Stimulated activated CD4-positive, alpha-beta T cell treated with anti-CD3 and anti-CD28 coated beads, TNF-alpha, amount 100 ng/mL, for 4 hours (primary cell): ENCODE measurements at places on chromosomes 1 and 21.

DNA sequence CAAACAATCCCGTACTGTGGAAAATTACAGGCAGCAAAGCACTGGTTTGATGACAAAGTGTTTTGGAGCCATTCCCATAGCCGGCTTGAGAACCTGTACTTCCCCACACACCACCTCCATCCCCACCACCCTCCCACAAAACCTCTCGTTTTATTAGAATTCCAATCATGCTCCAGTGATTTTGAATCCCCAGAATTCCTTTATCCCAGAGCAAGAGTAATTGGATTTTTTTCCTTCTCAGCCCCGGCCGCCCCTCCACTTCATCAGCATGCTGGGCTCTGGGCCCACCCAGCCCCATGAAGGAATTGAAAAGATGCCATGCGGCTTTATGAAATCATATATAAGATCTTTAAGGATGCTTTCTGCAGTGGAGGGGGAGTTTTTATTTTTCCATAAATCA is 136.6 kb downstream of the OMA1 start:
- DNase-seq, result no peak

DNA sequence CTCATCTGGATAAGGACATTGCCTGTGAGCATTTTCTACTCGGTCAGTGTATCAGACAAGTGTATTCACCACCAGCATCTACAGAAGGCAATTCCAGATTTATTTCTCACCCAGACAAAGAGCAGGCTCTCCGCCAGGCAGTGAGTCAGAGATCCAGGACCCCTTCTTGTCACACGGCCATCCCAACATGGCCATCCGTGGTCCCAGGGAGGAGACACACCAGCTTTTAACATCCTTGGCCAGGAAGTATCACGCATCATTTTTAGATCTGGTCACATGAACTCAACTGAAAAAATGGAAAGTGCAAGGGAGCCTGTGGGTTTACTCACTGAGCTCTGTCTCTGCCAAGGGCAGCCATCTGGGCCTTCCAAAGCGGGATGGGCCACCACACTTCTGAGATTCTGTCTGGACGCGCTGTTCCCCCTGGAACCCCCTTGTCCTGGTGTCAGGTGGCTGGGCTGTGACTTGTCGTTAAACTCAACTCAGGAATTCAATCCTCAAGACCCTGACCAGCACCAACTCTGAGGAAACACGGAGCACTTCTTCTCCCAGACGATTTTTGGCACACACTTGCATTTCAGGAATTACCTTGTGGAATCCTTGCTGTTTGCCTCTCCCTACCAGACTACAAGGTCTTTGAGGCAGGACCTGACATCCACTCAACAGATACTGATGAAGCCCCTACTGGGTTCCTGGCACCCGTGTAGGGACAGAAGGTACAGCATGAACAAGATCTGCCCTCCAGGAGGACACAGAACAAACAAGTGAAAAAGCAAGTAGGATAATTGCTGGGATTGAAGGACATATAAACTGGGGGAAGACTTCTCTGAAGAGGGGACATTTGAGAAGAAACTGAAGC is 21.6 kb upstream of the CCSAP start:
- no peak for DNase-seq

DNA sequence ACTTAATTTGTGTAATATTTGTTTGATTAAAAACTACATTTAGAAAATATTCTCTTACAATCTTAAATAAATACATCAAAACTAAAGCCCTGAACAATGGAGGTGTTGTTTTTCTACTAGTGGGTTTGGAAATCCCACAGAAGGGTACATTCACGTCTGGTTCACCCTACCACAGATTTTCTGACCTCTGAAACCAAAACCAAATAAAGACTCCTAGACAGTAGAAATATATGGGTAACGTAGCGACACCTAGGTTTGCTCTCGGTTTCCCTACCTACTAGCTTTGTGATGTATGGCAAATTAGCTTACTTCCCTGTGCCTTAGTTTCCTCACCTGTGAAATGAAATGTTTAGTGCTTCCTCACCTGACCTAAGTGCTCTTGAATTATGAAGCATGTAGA is 312.6 kb downstream of the DPYD start:
- DNase-seq, result no peak

GRCh38 chr21:32001390-32001789 is 128.6 kb downstream of the HUNK start:
- DNase-seq, result no peak

DNA sequence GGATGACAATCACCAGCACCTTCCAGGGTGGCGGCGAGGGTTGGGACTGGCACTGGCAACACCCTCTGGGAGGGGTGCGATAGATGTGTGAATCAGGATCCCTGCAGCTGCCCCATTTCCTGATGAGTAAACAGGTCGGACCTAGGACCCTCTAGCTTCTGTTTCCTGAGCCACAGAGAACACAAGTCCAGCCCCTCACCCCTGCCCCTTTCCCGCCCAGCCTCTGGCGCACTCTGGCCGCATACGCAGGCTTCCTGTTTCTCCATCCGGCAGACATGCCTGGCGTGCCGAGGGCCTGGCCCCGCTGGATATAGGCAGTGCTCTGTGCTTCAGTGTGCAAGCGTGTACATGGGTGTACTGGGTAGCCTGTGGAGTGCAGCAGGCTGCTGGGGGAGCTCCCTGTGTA is 4.6 kb downstream of the PEAR1 start:
- DNase-seq, result no peak

DNA sequence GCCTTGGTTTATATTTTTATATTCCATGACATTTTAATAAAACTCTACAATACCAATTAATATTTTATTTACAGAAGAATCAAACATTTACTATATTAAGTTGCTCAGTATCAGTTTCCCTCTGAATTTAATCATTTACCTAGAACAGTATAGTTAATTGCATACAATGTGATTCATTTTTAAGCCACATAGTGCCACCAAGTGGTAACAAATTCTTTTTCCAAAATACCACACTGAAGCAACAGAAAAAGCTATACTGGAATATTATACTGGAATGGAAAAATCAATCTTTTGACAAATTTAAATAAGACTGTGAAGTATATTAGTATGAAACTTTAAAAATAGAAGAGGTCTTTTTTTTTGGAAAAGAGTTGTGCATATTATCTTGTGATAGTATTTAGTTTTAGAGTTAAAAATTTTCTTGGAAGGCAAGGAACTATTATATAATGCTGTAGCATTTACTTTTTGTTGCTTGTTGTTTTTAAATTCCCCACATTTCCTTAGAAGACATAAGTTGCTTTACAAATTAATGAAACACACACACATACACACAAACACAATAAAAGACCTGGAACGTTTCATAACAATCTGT is 57.3 kb downstream of the ZNF644 start:
- no peak for DNase-seq

- DNase-seq, result no peak
These were observed 65.7 kb upstream of the CACHD1 start for GRCh38 chr1:64404202-64404601.

- no peak for DNase-seq
These were observed 10.1 kb upstream of the EDN2 start for GRCh38 chr1:41494351-41495209.

DNA sequence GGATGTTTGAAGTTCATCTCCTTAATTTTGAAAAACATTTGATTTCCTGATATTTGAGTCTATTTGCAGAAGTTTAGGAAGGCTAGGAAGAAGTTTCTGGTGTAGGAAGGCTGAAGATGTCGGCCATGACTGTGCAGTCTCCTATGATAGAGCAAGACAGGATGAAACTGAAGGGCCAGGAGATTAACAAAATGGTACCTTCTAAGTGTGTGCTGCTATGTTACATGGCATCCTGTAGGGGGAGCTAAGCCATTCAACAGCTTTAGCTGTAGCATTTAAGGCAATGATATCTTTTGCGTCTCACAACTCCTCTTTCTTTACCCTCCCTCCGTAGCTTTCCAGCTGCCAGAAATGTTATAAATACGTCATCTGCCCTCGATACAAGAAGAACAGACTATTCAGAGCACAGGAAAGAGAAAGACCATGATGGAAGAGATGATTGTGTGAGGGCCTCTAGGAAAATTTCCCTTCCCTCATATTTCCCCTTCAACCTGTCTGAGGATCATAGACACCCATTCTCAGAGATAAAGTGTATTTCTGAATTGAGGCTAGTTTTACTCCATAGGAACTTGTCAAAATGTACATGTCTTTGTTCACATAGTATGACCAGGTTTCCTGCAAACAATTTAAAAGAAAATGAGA is 61.1 kb downstream of the XCL1 start:
- DNase-seq, result no peak

GRCh38 chr1:94259635-94260289 is 22.4 kb upstream of the ARHGAP29 start:
- no peak for DNase-seq

DNA sequence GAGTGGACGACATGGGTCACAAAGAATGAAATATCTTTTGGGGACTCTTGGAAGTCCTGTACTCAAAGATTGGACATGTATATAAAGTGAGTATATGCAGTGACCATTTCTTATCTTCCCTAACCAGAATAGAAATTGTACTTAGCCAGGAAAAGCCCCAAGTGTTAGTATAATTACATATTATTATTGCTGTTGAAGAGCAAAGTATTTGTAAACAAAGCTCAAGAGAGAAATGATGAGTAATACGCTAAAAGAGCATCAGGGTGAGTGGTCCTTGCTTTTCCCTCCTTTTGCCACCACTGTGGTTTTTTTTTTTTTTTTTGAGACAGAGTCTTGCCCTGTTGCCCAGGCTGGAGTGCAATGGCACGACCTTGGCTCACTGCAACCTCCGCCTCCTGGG is 6.4 kb upstream of the CGN start:
- no peak for DNase-seq

GRCh38 chr1:207803678-207804077 is 51.8 kb downstream of the CD46 start:
- no peak for DNase-seq

DNA sequence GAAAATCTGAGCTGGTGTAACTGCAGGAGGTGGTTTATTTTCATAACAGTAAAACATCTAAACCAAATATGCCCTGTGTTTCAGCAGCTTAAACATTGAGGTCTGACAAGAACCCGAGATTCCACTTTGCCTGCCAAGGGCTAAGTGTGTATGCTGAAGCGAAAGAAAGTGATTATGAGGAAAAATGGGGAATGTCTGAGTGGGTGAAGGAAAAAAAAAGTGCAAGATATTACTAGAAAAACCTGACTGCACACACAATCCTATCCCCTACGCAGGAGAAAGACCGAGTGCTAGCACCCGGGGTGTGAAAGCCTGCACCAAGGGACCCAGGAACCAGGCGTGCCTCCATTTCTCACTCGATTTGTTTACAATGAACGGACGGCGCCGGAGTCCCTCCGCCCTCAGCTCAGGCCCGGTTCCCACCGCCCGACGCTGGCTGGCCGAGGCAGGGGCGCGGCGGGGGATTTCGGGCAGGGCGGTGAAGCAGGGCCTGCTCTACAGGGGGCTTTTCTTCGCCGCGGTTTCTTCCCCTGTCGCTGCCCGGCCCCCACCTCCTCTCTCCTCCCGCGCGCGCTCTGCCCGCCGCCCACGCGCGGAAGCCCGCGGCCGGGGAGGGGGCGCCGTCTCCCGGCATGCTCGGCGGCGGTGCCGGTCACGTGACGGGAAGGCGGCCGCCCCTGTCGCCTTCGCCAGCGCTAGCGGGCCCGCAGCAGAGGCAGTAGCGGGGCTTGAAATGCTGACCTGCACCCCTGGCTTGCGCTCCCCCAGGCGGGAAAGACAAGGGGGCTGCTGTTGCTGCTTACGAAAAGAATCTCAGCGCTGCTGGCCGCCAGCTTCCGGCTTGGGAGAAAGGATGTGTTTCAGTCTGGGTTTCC is 35.9 kb downstream of the ITPKB start:
- DNase-seq, result peak; percentile 67

DNA sequence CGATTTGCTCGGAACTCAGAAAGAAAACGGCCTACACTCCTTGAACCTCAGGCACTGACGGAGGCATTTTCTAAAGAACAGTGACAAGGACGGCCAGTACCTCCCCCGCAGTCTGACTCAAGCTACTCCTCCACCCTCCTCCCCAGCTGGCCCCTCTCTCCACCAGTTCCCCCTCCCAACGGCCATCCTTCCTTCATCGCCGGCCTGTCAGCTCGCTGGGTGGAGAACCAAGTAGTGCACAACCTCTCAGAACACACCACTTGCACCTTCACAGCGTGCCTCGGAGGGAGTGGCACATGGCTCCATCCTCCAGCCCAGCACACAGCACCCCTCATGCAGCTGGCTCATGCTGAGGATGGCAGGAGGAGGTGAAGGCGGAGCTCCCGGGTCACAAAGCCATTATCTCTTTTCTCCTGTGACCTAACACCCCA is 58.8 kb downstream of the TOR1AIP2 start:
- no peak for DNase-seq

GRCh38 chr1:228866468-228866867 is 131.2 kb downstream of the RHOU start:
- DNase-seq, result no peak

DNA sequence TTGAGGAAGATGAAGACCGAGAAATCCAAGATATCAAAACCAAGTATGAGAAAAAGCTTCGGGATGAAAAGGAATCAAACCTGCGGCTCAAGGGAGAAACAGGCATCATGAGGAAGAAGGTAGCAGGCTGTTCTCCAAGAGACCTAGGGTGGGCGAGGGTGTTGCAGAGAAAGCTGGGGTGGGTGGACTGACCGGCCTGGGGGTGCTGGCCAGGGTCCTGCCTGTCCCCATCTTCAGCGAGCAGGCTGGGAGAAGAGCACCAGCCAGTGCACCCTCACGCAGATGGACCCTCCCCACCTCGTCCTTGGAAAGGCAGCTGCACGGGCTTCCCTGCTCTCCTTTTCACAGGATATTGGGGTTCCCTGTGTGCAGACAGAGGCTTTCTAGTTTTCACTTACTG is 46.9 kb upstream of the TMEM125 start:
- no peak for DNase-seq

DNA sequence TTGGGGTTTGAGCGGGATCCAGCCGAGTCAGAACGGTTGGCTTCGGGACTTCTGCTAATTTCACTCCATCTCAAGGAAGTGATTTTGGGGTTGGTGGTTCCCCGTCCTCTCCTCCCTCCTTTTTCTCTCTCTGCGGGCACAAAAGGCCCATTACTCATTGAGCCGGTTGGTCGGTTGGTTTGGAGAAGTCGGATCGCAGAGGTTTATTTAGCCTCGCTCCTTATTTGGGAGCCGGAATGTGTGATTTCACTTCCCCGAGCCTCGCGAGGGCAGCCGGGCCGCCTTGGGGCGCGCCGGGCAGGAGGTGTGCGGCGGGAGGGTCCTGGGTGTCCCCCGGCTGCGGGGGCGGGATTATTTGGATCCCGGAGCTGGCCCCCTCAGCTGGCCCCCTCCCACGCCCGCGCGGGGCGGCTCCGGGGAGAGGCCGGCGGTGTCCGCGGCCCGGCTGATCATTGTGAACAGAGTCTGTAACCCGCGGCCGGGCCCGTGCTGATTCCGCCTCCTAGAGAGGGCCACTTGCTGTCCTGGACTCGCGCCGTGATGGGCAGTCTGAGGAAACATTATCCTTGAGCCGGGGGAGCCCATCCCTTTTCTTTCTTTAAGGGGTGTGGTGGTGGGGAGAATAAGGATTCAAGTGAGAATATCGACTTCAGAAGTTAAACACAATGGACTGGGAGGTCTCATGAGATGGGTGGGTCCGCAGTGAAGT is 1.2 kb downstream of the MAPKAPK2 start:
- DNase-seq, result no peak

DNA sequence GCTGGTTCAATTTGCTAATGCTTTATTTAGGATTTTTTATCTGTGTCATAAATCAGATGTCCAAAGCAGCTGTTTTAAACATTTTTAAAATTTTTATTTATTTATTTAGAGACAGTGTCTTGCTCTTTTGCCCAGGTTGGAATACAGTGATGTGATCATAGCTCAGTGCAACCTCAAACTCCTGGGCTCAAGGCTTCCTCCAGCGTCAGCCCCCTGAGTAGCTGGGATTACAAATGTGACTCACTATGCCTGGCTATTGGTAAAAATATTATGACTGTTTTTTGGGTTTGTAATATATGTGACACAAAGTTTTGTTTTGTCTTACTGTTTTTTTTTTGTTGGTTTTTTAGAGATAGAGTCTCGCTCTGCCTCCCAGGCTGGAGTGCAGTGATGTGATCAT is 11.8 kb downstream of the ZBED6 start:
- DNase-seq, result no peak
